Cortex of kidney (tissue), 1 donor: ENCODE measurements at places on chromosomes 13 and 19.

- no peak for DNase-seq
These were observed 187.2 kb downstream of the ITGBL1 start for GRCh38 chr13:101639711-101640110.

DNA sequence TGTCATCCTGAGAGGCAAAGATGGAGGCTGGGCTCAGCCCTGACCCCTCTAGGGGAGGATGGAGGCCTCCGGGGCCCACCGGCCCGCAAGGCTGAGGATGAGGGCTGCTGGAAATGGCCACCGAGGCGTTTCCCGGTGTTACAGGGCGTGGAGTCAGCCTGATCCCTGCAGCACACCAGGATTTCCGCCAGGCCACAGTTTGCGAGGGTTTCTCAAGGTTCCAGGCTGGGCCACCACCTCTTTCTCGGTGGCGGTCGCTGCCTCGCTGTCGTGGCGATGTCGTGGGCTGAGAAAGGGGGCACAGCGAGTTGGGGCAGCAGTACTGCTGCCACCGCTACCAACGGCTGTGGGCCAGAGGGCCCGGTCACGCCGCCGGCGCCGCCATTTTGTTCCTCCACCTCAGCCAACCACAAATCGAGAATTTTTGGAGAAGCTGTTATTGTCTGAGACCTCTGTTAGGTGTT lies at the start of gene CSNK1A1L:
CSNK1A1L (minus strand) TSS at position 414 of the 464 bp plus-strand sequence; CDS start at position 6, 408 bp downstream.
- DNase-seq, result no peak

GRCh38 chr13:43235028-43235427 lies 211.6 kb downstream of the DNAJC15 start:
- no peak for DNase-seq

GRCh38 chr13:24313439-24313838 lies 4.1 kb downstream of the C1QTNF9 start:
- no peak for DNase-seq

DNA sequence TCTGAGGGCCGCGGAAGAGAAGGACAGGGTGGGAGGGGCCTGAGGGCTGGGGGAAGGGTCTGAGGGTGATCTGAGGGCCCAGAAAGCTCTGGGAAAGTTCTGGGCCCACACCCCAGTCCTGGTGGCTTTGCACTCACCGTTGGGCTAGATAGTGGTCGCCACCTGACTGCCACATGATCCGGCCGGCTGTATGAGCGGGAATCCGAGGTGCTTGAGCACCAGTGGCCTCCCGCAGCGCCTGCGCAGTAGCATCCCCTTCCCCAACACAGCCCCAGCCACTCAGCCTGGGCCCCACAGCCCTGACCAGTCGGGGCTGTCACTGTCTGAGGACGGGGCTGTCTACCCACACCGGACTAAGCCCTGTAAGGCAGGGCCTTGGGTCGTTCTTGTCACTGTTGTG lies 15.0 kb downstream of the PRODH2 start:
- no peak for DNase-seq

GRCh38 chr19:45529420-45529785 lies 22.1 kb downstream of the VASP start:
- DNase-seq, result no peak

GRCh38 chr19:7873304-7874075 lies 700 bp downstream of the PRR36 start:
- DNase-seq, result no peak

DNA sequence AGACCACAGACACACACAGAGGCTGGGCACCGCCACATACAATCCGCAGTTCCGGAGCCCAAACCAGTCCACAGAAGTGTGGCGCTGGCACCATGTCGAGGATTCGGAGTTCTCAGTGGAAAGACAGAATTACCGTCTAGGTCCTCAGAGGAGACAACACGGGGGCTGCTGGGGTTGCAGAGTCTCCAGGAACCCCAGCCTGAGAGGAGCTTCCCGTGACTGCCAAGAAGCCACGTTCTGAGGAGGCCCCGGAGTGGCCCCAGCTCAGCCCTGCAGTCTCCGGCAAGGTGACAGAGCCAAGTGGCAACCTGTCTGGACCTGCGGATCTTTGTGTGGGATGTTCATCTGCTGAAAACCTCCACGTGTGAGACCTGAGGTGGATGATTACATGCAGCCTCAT lies 7.3 kb upstream of the ADPRHL1 start:
- no peak for DNase-seq

- no peak for DNase-seq
These were observed 144.8 kb downstream of the DACH1 start for GRCh38 chr13:71722206-71722605.

DNA sequence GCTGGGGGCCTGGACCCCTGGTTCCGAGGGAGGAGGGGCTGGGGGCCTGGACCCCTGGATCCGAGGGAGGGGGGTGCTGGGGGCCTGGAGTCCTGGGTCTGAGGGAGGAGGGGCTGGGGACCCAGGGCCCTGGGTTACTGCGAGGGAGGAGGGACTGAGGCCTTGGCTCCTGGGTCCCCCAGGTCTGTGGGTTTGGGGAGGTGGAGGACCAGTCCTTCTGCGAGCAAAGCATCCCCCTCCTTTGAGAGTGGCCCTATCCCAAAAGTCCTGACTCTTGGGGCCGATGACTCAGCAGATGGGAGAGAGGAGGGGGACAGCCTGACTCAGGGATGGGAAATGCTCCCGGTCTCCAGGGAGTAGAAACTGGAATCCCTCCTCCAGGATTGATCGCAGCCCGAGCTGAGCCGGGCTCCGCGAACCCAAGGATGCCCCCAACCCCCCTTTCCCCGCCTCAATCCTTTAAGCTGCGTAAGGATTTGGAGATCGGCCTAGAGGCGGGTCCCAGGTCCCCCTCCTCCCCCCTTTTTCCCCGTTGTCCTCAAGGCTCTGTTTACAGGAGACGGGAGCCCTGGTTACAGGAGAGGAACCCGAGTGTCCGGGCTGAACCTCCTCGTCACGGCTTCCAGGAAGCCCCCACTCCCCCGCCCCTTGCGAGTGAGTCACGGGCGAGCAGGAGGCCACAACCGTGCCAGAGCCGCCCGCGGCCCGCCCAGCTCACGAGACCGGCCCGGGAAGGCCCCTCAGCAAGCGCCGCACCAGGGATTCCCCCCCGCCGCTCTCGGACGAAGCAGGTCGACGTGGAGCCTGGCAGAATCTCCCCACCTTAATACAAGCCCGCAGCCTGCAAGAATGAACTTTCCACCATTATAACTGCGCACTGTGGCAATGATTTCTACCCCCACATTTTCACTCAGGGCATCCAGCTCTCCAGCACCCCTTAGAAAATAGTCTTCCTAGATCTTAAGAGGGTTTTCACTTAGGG lies 3.0 kb upstream of the ZFP36 start:
- no peak for DNase-seq

DNA sequence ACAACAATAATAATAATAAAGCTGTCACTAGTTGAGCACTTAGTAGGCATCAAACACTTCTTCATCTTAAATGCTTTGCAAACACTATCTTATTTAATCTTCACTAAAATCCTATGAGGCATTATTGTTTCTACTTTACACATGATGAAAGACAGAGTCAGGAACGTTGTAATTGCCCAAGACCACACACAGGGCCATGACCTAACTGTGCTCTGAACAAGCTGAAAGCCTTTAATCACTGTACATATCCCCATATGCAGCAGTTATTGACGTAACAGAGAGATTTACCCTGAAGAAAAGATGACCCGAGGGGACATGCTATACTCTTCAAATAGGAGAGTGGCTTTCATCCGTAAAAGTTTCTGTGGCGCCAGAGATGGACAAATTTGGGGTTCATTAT lies 53.0 kb downstream of the SACS start:
- no peak for DNase-seq

GRCh38 chr13:90770334-90770733 lies 577.2 kb upstream of the MIR17HG start:
- no peak for DNase-seq

DNA sequence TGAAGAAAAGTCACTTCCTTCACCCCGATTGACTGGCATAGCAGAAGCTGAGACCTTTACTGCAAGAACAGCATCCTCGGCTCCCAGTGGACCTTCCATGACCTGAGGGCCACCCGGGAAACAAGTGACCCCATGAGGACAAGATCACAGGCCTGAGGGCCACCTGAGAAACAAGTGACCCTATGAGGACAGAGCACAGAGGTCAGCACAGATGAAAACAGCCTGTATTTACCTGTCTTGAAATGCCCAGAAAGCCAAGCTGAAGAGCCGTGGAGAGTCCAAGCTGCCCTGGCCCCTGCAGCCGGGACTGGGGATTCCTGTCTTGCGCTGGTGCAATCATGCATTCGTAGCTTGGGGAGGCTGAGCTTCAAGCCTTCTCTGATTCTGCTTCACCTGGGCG lies 114.2 kb upstream of the SPACA7 start:
- DNase-seq, result no peak

- no peak for DNase-seq
These were observed 838 bp upstream of the SNRNP70 start for GRCh38 chr19:49084206-49085019.

DNA sequence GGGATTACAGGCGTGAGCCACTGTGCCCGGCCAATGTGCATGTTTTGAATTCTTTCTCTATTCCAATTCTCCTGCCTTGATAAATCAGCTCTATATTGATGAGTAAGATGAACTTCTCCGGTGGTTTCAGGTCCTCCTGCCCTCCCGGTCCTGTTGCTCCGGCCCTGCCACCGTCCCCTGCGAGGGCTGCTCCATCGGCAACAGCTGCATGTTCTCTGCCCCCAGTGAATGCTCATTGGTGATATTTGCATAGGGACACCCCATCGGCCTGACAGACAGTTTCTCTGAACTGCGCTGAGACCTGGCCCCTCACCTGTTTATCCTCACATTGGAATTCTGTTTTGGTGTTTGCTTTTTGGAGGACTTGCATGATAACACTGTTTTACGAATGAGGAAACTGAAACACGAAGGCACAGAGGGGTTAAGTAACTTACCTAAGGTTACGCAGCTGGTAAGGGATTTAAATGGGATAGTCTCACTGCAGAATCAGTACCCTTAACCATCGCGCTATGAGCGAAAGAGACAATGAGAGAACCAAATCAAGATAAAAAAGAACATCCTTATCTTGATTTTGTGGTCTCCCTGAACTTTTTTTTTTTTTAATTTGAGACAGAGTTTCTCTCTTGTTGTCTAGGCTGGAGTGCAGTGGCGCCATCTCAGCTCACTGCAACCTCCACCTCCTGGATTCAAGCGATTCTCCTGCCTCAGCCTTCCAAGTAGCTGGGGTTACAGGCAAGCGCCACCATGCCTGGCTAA lies 32.2 kb downstream of the ZNF557 start:
- no peak for DNase-seq

GRCh38 chr13:47455626-47456025 lies 545.4 kb downstream of the SUCLA2 start:
- DNase-seq, result no peak

GRCh38 chr13:74871369-74872070 lies 610.4 kb downstream of the TBC1D4 start:
- DNase-seq, result no peak

DNA sequence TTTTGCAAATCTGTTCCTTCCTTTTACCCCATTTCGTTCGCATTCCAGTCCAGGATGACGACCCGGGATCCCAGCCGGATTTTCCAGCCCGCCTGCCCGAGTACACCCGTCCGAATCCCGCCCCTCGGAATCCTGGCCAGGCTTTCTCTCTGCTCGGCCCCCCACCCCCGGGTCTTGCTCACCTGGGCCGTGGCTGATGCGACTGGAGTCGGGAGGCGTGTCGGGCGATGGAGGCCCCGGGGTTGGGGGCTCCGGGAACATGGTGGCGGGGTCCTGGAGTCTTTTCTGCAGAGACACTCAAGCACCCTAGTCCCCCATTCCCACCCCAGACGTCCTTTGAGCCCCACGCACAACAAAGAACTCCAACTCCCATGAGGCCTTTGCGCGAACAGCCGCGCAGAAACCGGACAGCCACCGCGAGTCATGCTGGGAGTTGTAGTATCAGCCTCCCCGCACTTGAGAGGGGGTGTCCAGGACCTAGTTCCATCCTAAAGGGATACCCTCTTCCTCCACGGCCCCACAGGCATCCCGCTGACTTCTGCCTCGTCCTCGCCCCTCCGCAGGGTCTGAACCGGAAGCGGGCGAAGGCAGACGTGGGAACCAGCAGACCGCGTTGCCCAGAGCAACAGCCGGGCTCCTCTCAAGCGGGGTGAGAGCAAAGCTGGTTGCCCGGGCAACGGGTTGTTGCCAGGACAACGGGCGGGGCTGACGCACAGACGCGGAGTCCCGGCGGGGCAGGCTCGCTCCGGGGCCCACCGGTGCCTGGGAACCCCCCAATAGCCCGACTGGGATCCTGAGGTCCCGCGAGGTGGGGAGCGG lies 1.1 kb downstream of the SYT5 start:
- DNase-seq, result no peak

DNA sequence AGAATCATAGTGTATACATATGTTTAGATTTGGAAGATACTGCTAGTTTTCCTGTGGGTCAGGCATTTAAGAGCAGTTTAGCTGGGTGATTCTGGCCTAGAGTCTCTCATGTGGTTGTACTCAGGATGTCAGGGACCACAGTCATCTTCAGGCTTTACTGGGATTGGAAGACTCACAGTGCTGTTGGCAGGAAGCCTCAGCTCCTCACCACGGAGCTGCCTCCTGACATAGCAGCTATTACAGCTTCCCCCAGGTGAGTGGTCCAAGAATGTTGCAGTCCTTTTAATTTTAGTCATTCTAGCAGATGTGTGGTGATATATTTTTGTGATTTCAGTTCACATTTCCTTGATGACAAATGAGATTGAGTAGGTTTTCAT lies 16.9 kb upstream of the GPR18 start:
- no peak for DNase-seq

- DNase-seq, result no peak
These were observed 11.6 kb upstream of the NFIX start for GRCh38 chr19:12983542-12984142.

DNA sequence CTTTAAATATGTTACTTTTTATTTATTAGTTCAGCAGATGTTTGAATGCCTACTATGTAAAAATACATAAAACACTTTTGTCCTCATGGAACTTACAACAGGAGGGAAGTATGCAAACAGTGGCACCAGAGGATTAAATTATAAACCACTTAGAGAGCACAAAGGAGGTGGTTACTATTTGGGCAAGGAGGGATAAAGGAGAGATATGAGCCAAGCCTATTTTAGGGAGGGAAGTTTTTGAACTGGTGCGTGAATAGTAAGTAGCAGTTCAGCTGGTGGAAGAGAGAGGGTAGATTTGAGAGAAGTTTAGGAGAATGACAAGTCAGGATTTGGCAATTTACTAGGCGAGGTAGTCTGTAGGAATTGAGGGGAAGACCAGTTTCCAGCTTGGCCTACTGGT lies 8.6 kb downstream of the AKAP11 start:
- DNase-seq, result no peak

- DNase-seq, result no peak
These were observed 1.1 kb upstream of the FARP1 start for GRCh38 chr13:98141509-98142379.

GRCh38 chr19:49896863-49897621 lies at the start of gene IL4I1:
Gene IL4I1, minus strand, starts transcription at chr19:49896887. Its CDS starts 727 bp downstream, at chr19:49896160.
- DNase-seq, result no peak

- no peak for DNase-seq
These were observed 540.7 kb upstream of the SLITRK5 start for GRCh38 chr13:87130423-87130822.
